Renal cortex interstitium (tissue), 15 donors: ENCODE measurements at places on chromosomes 2 and 18. TPM values are rescaled to one million over a fixed set of nuclear protein-coding genes. Genes with fewer than 3 reads are reported as not detected.

PMS1 gene
- 36.3 TPM for polyA plus RNA-seq

UGT1A10 gene
- polyA plus RNA-seq: not detected

HOXD1 gene
- polyA plus RNA-seq: 9.8 TPM

DNA sequence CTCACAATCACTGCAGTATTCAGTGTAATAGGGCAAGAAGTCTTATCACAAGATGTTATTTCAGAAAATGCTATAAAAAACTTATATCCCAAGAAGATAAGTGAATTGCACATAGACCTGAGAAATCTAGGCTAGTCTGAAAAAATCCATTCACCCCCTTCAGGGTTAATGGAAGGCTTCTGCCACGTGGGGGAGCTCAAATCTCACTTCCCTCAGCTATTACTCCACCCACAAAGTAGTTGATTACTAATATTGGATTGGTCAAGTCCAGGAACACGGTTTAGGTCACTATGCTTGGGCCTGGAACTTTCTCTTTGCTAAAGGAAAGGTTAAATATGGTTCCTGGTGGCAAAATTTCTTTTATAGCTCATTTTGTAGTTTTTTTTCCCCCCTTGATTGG, 51.2 kb upstream of the ADAM23 start:
- DNase-seq: no peak

- no peak for DNase-seq
Measured at GRCh38 chr2:239169311-239170048, 231.3 kb downstream of the HDAC4 start.

- no peak for DNase-seq
Measured at GRCh38 chr2:72955228-72956049, 38.1 kb downstream of the EMX1 start.

GRCh38 chr2:229571243-229571642, 143.1 kb downstream of the DNER start:
- DNase-seq: no peak
